ENCODE measurements at places on chromosomes 16 and 17.

DNA sequence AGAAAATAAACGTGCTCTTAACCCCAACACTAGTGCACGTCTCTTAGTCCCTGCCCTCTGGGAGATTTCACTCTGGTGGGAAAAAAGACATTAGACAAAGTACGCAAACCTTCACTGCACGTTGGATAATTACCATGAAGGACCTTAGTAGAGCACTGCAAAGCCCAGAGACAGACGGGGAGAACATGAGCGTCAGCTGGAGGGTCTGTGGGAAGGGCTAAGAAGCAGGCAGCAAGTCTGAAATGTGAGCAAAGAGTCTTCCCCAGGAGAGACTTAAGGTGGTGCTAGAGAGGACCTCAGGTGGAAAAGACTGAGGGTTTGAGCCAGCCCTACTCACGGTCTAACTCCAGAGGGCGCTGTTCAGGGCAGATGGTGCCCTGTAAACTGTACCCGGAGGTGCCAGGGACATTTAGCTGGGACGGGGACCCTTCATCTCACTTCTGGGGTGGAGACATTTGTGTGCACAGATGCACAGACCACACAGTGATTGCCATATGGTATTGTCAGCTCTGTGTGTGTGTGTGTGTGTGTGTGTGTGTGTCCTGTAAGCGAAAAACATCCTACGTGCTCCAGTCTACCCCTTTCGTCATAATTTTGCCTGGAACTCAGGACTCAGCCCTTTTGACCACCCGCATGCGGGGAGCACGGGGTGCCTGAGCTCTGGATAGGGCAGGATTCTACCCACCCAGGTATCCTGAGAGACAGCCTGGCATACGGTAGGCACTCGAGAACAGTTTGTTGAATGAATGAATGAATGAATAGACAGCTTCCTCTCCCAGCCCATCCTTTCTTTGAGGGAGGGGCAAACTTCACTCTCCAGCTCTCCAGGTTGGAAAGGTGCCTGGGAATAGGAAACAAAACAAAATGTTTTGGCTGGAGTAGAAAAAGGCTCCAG is 10.1 kb upstream of the STAC2 start:
- no peak for DNase-seq

- DNase-seq = no peak
These were observed 44.1 kb upstream of the CA10 start for GRCh38 chr17:52202520-52203080.

GRCh38 chr17:41722231-41722630 is 10.1 kb downstream of the GAST start:
- DNase-seq = no peak

DNA sequence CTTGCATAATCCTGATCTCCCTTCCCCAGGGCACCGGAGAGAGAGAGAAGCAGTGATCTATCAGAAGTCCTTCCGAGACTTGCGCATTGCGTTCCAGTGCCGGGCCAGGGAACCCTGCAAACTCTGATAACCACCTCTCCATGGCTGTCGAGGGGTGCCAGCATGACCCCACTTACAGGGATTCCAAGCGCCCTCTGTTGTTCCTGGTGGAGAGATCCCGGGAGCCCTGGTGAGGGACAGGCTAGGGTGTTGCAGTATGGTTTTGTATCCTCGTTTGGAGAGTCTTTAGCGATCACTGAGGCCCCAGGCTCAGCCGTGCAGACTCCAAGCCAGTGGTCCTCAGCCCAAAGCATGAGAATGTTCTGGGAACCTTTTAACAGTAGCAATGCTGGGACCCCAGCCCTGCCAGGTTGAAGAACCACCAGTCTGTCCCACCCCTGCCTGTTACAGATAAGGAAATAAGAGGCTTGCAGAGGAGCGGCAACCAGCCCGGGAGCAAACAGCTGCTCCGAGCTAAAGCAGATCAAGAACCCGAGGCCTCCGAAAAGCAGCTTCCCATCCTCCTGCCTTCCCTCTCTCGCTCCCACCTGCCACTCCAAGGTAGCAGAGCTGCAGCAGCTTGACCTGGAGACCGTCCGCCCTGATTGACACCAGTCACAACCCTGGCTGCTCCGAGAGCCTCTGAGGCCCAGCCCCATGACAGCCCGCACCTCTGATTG is 150.3 kb upstream of the RPL38 start:
- DNase-seq = no peak

Data from stimulated activated CD8-positive, alpha-beta memory T cell treated with anti-CD3 and anti-CD28 coated beads, Interleukin-7, amount 100 ng/mL, for 1 hour (primary cell).